ENCODE measurements at places on chromosomes 7 and 10. TPM values are rescaled to one million over a fixed set of nuclear protein-coding genes. Genes with fewer than 3 reads are reported as not detected.

Gene ELN
- 0.15 TPM for total RNA-seq

Gene LDB1
- 34.7 TPM for total RNA-seq

Gene OR6B1
- total RNA-seq = not detected

Gene SLC39A12
- total RNA-seq = not detected

Gene GNAT3
- not detected for total RNA-seq

Gene PLPP4
- total RNA-seq = 0.11 TPM

Gene PAPOLB
- total RNA-seq = not detected

Gene CALCR
- total RNA-seq = not detected

Gene CYP2C9
- not detected for total RNA-seq
